Lung (tissue), 17 donors: ENCODE measurements at places on chromosomes 5 and 9. TPM values are rescaled to one million over a fixed set of nuclear protein-coding genes. Genes with fewer than 3 reads are reported as not detected.

GRCh38 chr5:179794171-179794570 is 385 bp downstream of the LTC4S start:
- no peak for DNase-seq

GRCh38 chr5:1273745-1274144 is 21.1 kb downstream of the TERT start:
- DNase-seq, result no peak

- no peak for DNase-seq
Measured at GRCh38 chr5:117246424-117246823, 671.8 kb upstream of the SEMA6A start.

DNA sequence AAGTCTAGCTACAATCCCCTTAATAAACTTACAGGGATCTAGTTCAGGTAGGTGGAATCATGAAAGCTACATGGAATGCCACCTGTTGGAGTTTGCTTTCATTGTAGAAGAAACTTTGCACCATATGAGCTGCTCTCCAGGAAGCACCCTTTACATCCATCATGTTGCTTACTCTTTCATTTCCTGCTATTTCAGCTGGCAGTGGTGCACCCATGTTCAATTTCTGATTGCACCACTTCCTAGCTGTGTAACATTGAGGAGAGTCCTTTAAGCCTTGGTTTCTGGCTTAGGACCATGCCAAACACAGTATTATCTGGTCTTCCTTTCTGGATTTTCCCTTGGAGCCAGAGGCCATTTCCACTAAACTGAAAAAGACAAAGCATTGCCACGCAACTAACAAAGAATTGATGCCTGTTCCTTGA is 123.3 kb upstream of the SLC12A2 start:
- DNase-seq, result no peak

The C1QTNF3 gene
- 2.7 TPM for total RNA-seq

DNA sequence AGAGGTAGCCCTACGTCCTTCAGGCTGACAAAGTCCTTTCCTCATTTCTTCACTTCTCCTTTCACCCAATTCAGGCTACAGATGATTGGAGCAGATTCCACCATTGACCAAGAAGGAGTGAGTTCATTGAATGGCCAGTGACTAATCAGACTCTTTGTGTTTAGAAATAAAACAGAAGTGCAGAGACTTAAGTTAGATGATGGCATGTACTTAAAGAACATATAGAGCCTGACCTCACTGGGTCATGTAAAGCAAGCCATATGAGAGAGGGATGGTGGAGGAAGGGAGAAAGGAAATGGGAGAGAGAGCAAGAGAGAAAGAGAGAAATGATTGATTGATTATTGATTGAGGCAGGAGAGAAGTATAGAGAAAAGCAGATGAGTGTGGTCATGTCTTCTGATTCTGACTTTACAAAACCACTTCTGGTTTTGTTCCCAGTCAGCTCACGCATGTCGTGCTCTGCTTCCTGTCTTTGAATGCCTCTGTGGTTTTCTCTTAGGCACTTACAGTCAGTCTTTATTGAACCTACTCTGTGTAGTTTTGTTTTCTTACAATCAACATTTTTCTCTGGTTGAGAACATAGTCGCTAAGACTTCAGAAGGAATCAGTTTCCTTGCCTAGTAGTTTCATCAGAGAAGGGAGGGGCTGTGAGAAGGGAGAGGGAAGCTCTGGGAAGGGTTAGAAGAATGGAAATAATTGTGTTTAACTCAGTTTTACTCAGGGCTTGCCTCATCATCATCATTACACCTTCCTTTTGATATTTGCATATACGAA is 149.2 kb upstream of the KLF9 start:
- DNase-seq, result peak; percentile 51

The HTR1A gene
- total RNA-seq, result not detected

DNA sequence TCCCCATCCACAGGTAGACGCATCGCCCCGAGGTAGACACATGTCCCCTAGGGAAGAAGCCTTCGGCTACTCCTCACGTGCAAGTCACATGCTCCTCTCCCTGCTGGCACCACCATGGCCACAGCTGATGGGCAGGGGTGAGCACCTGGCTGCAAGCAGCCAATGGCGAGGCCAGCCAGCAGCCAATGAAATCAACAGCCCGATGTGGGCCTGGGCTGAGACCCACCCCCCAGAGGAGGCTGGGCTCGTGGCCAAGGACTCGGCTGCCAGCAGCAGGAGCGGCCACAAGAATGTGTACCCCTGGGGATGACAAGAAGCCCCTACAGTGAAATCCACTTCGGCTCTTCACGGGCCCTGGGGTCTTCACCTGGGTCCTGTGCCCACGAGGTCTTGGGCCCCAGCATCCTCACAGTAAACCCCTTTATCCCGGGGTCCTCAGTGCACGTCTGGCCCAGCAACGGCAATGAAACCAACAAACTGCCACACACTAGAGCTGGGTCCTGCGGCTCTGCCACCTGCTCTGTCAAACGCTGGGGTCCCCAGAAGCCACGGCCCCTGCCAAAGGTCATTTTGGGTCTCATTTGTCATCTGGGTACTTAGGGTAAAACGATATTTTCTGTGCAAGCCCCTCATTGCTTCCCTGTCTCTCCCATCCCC is 22.1 kb upstream of the PTGES start:
- peak; percentile 20 for DNase-seq

DNA sequence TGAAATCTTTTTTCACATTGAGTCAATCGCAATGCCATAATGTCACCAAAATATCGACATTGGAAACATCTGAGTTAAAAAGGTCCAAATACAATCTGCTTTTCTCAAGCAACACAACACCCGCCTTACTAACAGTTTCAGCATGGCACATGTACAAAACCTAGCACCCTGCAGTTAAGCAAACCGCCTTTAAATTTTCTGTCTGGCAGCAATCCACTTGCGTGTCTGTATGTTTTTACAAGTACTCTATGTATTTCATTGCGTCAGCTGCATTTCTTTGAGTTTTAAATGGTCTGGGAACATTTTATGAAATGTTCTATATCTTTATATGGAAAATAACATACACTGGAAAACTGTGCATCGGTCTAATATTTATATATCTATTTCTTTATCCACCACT is 134.6 kb downstream of the DENND1A start:
- peak; percentile 18 for DNase-seq

DNA sequence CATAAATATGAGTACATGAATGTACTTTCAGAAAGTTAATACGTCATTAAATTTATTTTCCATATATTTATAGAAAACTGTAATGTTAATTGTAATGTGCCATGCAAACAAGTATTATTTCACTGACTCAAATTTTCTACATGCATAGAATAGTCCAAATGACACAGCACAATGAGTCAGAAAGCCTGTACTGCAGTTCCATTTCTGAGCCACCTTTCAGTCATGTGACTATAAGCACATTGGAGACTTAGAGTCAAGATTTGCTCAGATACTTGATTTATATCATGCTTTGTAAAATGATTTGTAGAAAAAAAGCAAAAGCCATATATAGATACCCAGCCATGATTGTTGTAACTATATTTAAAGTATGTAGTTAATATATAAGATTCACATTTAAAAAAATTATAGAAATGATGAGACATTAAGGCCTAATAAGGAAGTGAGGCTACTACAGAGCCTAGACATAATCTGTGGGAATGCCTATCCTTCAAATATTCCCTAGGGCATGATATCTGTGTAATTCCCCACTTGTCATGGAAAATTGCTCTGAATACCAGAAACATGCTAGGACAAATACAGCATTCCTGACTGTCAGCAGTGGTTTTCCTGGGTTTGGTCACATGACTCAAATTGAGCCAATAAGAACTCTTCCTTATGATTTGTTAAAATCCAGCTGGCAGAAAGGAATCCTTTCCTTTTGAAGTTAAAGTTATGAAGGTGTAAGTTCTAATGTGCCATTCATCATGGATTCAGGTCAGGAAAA is 50.0 kb downstream of the PTPRD start:
- DNase-seq, result no peak

DNA sequence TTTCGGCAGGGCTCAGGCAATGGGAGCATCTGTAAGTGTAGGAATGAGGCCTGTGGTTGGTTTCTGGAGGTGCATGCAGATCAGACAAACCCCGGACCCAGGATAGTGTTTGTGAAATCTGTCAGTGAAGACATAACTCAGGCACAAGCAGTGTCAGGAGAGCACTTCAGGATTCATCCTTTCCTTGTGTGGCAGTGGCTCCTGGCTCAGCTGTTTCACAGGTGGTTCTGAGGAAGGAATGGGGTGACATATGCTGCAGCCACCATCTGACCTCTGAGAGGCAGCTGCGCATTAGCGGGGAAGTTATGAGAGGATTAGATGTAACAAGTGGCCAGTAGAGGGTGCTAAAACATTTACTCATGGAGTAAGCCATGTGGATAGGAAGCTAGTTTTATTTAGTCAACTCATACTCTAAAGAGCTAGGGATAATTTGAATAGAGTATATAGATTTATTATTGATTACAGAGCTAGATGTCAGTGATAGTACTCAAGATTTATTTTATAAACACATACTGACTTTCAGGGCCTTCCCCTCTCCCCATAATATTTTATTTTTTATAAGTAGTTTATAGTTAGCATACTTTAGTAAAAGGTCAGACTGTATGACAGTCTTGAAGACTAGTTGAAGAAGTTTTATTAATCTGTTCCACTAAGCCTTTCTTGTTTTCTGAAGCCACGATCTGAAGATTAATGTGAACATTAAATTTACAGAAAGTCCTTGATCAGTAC is 28.4 kb downstream of the NNT start:
- DNase-seq, result peak; percentile 88

GRCh38 chr5:72179816-72180440 is 72.7 kb downstream of the MAP1B start:
- no peak for DNase-seq

DNA sequence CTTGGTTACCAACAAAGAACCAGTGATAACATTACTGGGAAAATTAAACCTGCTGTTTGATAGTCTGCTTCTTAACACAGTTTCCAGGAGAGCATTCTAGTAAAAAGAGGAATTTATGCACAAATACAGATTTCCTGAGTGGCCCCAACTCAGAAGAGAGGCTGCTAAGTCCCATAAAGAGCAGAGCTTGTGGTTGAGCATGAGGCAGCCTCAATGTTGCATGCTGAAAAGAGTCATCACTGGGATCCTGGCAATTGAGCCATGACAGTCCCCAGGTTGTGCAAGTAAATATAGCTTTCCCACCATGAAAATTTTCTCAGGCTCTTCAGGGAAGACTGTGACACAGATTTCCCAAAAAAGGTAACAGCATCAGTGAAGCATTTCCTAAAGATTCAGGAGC is 47.5 kb upstream of the ADRB2 start:
- DNase-seq, result no peak

The SAXO1 gene
- total RNA-seq, result 0.40 TPM

DNA sequence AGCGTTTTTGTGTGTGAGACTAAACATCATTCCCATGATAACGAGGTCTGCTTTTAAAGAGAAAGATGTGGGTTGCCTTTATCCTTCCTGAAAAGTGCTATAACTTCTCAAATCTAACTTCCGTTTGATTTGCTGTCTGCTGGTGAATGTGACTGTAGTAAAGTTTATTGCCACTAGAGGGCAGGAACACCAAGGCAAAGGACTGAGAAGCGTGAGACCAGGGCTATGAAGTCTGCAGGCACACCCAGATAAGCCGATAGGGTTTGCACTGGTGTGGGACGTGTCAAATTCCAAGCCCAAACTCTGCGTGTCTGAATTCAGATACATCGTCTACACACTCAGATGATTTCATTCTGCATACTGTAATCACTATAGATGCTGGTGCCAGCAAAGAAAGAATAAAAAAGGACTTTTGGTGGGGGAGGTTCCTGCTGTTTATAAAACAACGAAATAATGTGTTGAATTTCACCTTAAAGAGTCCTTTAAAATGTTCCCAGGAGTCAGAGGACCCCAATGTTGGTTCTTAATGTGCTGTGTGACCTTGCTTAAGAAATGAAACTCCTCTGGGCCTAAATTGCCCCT is 87.2 kb downstream of the PTTG1 start:
- DNase-seq, result peak; percentile 69

The SLCO6A1 gene
- not detected for total RNA-seq

DNA sequence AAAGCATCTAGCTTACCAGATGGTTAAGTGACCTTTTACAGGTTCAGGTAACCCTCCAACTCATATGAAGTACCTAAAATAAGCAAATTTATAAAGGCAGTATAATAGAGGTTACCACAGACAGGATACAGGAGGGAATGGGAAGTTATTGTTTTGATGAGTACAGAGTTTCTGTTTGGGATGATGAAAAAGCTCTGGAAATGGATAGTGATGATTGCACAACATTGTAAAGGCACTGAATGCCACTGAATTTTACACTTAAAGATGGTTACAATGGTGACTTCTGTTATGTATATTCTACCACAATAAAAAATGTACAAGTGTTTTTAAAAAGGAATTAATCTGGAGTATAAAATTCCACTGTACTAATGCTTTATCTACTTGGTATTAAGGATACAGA is 75.0 kb upstream of the NIPBL start:
- no peak for DNase-seq

DNA sequence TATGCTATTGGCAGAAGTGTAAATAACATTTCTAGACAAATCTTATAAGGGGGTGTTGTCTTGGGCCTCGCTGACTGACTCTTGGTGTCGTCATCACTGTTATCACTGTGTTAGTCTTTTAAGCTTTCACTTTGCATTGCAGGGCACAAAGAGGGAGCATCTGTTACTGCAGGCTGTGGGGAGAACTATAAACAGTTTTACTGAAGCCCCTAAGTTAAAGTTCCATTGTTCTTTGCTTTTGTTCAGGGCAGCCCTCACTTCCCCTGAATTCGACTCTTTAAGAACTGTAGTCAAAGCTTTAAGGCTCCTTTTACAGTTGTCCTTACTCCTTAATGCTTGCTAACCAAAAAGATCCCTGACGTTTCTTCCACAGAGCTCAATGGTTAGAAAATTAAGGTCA is 605.0 kb downstream of the RAB3C start:
- peak; percentile 44 for DNase-seq

- no peak for DNase-seq
Measured at GRCh38 chr9:120702075-120702474, 12.2 kb downstream of the MEGF9 start.

DNA sequence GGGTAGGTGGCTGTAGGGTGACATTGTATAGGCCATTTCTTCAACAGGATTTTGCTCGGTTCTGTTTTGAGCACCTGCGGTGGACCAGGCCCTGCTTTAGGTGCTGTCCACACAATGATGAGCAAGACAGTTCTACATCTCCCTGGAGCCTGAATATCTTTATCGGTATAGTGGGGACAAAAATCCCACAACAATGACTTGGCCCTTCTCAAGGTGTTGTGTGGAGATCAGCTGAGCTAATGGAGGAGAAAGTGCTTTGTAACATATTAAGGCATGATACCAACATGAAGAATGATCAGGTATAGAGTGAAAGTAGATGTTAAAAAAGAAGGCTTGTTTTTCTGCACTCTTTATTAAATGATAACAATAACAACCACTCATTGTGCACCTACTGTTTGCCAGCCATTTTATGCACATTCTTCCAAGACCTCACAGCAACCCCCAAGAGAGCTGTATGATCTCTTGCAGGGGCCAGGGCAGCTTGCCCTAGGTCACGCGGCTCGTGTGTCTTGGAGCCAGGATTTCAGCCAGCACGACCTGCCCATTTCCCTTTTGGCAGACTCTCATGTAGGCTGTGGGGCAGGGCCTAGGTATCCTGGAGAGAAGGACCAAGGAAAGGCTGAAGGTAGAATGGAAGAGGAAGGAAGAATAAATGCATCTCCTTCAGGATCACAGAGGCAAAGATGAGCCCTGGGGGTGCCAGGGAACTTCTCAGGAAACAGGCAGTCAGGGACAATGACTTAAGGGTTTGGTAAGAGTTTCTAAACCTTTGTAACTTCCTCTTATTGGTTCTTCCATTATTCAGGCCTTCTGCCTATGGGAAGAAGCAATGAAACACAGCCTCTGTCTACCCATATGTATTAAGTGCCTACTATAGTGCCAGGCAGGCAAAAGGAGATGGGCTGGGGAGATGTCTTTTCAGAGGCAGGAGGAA is 50.0 kb upstream of the PPARGC1B start:
- DNase-seq, result no peak
